ENCODE measurements at places on chromosomes 1 and 21.
A peak's percentile ranks its signal among the peaks of the same experiment; 100 is the strongest.

DNA sequence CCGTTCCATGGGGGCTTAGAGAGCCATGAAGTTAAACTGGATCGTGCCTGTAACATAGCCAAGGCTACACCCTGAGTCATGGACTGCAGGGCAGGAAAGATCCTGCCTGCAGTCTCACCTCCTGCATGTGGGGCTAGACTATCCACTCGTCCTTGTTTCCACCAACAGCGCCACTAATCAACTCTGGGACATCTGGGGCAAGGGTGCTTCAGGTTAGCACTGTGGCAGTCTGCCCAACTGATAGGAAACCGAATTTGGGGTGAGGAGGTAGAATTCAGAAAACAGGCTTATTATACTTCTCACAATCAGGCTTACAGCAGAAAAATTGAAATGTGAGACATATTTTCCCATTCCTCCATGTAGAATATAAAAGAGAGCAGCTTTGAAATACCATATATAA, 85.2 kb upstream of the ADAM30 start:
- no peak overlapping the region for H3K4me3 ChIP-seq
- no peak overlapping the region for H3K27ac ChIP-seq
- H3K4me1 ChIP-seq: no peaks in the 10 kb centered on the region
- no peaks in the 10 kb centered on the region for H3K27me3 ChIP-seq
- DNase-seq: no peak

- no peak overlapping the region for H3K4me3 ChIP-seq
- no peaks in the 10 kb centered on the region for H3K27me3 ChIP-seq
- no peak for DNase-seq
- H3K4me1 ChIP-seq: no peaks in the 10 kb centered on the region
These were observed 32.8 kb downstream of the PCNT start for GRCh38 chr21:46356494-46357334.

GRCh38 chr1:3350506-3351261, 103.8 kb upstream of the ARHGEF16 start:
- H3K4me1 ChIP-seq: no peaks in the 10 kb centered on the region
- no peak for DNase-seq
- no peak overlapping the region for H3K4me3 ChIP-seq
- H3K27me3 ChIP-seq: no peaks in the 10 kb centered on the region
- no peak overlapping the region for H3K27ac ChIP-seq
- H3K36me3 ChIP-seq: no peaks in the 10 kb centered on the region

- no peaks in the 10 kb centered on the region for H3K27me3 ChIP-seq
- no peak overlapping the region for H3K27ac ChIP-seq
- no peak overlapping the region for H3K4me3 ChIP-seq
- DNase-seq: peak; percentile 66
- peaks cover 6% of the 10 kb centered on the region for H3K4me1 ChIP-seq
These were observed 35.0 kb downstream of the CTNNBIP1 start for GRCh38 chr1:9874959-9875635.

DNA sequence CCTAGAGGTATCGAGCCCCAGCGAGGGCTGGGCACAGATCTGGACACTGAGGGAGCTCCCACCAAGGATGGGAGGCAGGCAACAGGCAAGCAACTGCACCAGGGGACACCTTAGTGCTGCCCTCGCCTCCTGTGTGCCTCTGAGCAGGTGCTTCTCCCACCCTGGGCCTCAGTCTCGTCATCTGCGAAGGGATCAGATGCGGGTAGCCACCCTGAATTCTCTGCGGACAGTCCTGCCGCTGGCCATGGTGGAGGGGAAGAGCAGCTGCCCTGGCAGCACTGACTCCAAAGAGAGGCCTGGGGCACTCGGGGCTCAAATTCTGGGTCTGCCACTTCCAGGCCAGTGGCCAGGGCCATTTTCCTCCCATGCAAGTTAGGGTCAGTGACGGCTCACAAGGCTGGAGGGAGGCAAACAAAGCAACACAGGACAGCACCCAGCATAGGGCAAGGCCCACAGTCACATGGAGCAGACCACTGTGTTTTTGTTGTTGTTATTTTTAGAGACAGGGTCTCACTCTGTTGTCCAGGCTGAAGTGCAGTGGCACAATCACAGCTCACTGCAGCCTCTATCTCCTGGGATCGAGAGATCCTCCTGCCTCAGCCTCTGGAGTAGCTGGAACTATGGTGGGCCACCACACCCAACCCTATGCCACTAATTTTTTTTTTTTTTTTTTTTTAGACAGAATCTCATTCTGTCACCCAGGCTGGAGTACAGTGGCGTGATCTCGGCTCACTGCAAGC, 7.1 kb upstream of the SDC3 start:
- H3K36me3 ChIP-seq: no peaks in the 10 kb centered on the region
- no peak for DNase-seq
- no peak overlapping the region for H3K27ac ChIP-seq
- H3K4me1 ChIP-seq: no peaks in the 10 kb centered on the region
- H3K4me3 ChIP-seq: no peak overlapping the region
- H3K27me3 ChIP-seq: no peaks in the 10 kb centered on the region

DNA sequence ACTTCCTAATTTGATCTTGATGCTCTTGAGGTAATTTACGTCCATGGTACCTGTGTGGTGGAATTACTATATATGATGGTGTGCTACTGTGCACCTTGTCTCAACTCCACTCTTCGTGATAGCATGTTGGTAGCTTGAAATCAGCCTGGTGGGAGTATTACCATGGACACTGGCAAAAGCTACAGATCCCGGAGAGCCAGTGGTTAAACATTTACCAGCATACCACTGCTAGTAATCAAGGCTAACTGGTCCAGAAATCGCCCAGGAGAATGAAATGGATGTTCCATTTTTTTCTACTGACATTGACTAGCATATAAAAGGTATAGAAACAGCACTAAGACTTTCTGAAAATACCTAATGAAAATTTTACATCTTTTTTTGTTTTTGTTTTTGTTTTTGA, 30.6 kb downstream of the ELK4 start:
- H3K36me3 ChIP-seq: peaks cover 4% of the 10 kb centered on the region
- H3K27me3 ChIP-seq: no peaks in the 10 kb centered on the region
- H3K4me3 ChIP-seq: no peak overlapping the region
- no peak for DNase-seq
- H3K4me1 ChIP-seq: no peaks in the 10 kb centered on the region

- H3K27me3 ChIP-seq: peaks cover 32% of the 10 kb centered on the region
- no peak overlapping the region for H3K27ac ChIP-seq
- no peaks in the 10 kb centered on the region for H3K4me1 ChIP-seq
- H3K4me3 ChIP-seq: no peak overlapping the region
These were observed 660 bp downstream of the PGBD5 start for GRCh38 chr1:230425252-230426091.

GRCh38 chr1:227568593-227568992, 5.2 kb downstream of the ZNF678 start:
- H3K36me3 ChIP-seq: no peaks in the 10 kb centered on the region
- H3K4me3 ChIP-seq: no peak overlapping the region
- no peak for DNase-seq
- no peaks in the 10 kb centered on the region for H3K27me3 ChIP-seq
- H3K4me1 ChIP-seq: peaks cover 8% of the 10 kb centered on the region

GRCh38 chr1:241118049-241118448, 239.0 kb downstream of the RGS7 start:
- H3K27me3 ChIP-seq: no peaks in the 10 kb centered on the region
- H3K36me3 ChIP-seq: no peaks in the 10 kb centered on the region
- H3K4me3 ChIP-seq: no peak overlapping the region
- no peak for DNase-seq

DNA sequence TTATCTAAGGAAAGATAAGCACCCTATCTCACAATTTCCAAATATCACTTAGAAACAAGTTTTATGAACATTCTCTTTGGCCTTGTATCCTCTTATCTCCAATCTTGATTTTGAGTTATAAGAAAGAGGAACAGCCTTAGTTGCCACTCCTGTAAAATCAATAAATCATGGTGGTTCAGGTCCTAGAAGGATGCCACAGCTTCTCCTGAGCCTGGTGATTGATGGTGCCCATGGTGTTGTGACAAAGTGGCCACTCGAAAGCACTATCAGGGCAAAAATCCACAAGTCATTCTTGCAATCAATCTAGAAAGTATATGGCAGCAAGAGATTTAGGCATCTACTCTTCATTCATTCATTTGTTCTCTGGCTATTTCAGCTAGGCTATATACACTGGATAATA, 27.8 kb downstream of the GBP6 start:
- no peaks in the 10 kb centered on the region for H3K4me1 ChIP-seq
- no peak overlapping the region for H3K27ac ChIP-seq
- no peak for DNase-seq
- H3K4me3 ChIP-seq: no peak overlapping the region
- no peaks in the 10 kb centered on the region for H3K27me3 ChIP-seq
- H3K36me3 ChIP-seq: no peaks in the 10 kb centered on the region

GRCh38 chr1:2971609-2972008, 49.7 kb upstream of the ACTRT2 start:
- H3K4me1 ChIP-seq: no peaks in the 10 kb centered on the region
- H3K4me3 ChIP-seq: no peak overlapping the region
- DNase-seq: no peak
- H3K27me3 ChIP-seq: no peaks in the 10 kb centered on the region
- no peak overlapping the region for H3K27ac ChIP-seq
- no peaks in the 10 kb centered on the region for H3K36me3 ChIP-seq

GRCh38 chr1:60694980-60695379, 387.4 kb upstream of the NFIA start:
- no peaks in the 10 kb centered on the region for H3K27me3 ChIP-seq
- no peak overlapping the region for H3K27ac ChIP-seq
- H3K36me3 ChIP-seq: no peaks in the 10 kb centered on the region
- no peak overlapping the region for H3K4me3 ChIP-seq
- no peak for DNase-seq

GRCh38 chr1:218991089-218991488, 182.6 kb upstream of the LYPLAL1 start:
- H3K27ac ChIP-seq: no peak overlapping the region
- no peak overlapping the region for H3K4me3 ChIP-seq
- H3K27me3 ChIP-seq: no peaks in the 10 kb centered on the region
- H3K4me1 ChIP-seq: no peaks in the 10 kb centered on the region
- DNase-seq: no peak
- H3K36me3 ChIP-seq: no peaks in the 10 kb centered on the region

- H3K27ac ChIP-seq: no peak overlapping the region
- no peak for DNase-seq
- no peaks in the 10 kb centered on the region for H3K36me3 ChIP-seq
- H3K4me3 ChIP-seq: no peak overlapping the region
These were observed 13.9 kb upstream of the ASAP3 start for GRCh38 chr1:23497777-23498439.

DNA sequence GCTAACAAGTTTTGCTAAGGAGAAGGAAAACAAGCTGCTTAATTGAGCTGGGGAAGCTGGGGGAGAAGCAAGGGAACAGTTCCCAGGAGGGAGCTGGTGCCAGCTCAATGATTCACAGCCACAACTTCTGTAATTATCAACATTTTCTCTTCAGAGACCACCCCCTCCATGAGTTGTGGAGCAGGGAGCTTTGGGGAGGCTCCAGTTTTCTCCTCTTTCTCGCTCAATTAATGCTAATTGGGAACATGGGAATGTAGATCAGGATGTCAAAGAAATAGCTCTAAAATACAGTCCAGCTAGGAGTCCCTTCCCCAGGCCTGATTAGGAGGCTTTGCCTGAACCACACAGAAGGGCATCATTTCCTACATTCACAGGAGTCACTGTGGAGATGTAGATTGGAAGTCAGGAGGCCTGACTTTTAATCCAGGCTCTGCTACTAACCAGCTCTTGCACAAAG, 12.1 kb upstream of the MNDA start:
- DNase-seq: no peak
- peaks cover 20% of the 10 kb centered on the region for H3K4me1 ChIP-seq
- H3K27ac ChIP-seq: peak overlapping the region; percentile 80

- no peak overlapping the region for H3K27ac ChIP-seq
- DNase-seq: no peak
- H3K4me3 ChIP-seq: no peak overlapping the region
- H3K36me3 ChIP-seq: no peaks in the 10 kb centered on the region
These were observed 3.3 kb downstream of the CLCNKB start for GRCh38 chr1:16046842-16047241.

DNA sequence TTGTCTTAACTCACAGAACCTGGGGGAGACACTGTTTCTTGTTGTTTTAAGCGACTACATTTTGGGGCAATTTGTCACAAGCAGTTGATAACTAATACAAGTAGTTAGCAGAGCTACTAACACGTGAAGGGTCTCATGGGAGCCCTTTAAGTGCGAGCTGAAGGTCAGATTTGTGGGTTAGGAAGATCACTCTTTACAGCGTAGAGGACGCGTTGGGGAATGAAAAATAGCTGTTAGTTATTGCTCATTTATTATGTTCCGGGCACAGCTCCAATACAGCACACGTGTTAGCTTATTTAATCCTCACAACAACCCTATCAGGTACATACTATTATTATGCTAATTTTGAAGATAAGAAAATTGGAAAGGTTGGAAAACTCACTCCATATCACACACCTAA, 95.9 kb downstream of the ACTL8 start:
- no peak overlapping the region for H3K27ac ChIP-seq
- no peak for DNase-seq
- H3K4me3 ChIP-seq: no peak overlapping the region
- no peaks in the 10 kb centered on the region for H3K27me3 ChIP-seq

GRCh38 chr1:163872067-163872466, 550.3 kb downstream of the NUF2 start:
- H3K4me3 ChIP-seq: no peak overlapping the region
- no peaks in the 10 kb centered on the region for H3K36me3 ChIP-seq
- no peak overlapping the region for H3K27ac ChIP-seq
- H3K4me1 ChIP-seq: no peaks in the 10 kb centered on the region
- DNase-seq: no peak
- H3K27me3 ChIP-seq: no peaks in the 10 kb centered on the region

GRCh38 chr1:160090760-160091159, 7.7 kb downstream of the IGSF8 start:
- no peak overlapping the region for H3K27ac ChIP-seq
- no peak for DNase-seq
- peaks cover 8% of the 10 kb centered on the region for H3K4me1 ChIP-seq
- H3K36me3 ChIP-seq: peaks cover 9% of the 10 kb centered on the region

- H3K27me3 ChIP-seq: no peaks in the 10 kb centered on the region
- H3K27ac ChIP-seq: no peak overlapping the region
- no peak overlapping the region for H3K4me3 ChIP-seq
- no peak for DNase-seq
- H3K36me3 ChIP-seq: no peaks in the 10 kb centered on the region
These were observed 124.7 kb downstream of the EIF4G3 start for GRCh38 chr1:21052034-21052433.

GRCh38 chr1:1797731-1798341, 19.6 kb upstream of the NADK start:
- H3K36me3 ChIP-seq: peaks cover 32% of the 10 kb centered on the region
- H3K4me3 ChIP-seq: no peak overlapping the region
- H3K4me1 ChIP-seq: no peaks in the 10 kb centered on the region
- no peaks in the 10 kb centered on the region for H3K27me3 ChIP-seq

Data from CD8-positive, alpha-beta memory T cell (primary cell).